Amniotic stem cell (primary cell): ENCODE measurements at places on chromosomes 13 and 19.

- no peak for DNase-seq
These were observed 134.6 kb downstream of the KATNAL1 start for GRCh38 chr13:30172593-30173302.

DNA sequence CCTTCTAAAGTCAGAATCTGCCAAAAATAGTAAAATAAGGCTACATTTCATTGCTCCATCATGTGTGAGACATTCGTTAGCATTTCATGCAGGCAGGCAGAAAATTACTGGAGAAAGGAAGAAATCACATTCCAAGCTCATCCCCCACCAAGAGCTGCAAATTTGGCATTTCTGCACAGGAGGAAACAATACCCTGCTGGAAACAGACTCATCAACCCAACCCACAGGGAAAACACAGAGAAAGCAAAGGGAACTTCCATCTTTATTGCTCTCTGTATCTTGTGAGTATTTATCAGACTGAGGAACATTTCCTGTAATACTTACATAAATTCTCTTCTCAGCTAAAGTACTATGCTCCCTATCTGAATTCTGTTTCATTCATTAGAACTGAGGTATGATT is 95.7 kb downstream of the KCTD12 start:
- DNase-seq = no peak

DNA sequence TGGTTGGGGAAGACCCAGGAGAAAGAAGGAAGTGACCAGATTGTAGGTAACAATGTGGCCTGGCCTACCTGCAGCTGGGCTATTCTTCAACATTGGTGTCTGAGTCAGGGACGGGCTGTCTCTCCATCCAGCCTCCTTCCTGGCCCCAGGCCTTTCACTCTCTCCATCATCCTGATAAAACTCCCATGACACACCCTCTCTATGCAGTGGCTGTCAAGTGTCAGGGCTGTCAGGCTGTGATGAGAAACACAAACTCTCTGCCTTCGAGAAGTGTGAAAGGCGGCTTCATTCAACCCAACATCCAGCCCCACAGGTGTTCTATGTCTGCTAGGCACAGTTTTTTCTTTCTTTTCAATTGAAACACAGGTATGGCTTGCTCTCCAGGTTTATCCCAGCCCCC is 153.3 kb upstream of the VSTM2B start:
- DNase-seq = no peak

DNA sequence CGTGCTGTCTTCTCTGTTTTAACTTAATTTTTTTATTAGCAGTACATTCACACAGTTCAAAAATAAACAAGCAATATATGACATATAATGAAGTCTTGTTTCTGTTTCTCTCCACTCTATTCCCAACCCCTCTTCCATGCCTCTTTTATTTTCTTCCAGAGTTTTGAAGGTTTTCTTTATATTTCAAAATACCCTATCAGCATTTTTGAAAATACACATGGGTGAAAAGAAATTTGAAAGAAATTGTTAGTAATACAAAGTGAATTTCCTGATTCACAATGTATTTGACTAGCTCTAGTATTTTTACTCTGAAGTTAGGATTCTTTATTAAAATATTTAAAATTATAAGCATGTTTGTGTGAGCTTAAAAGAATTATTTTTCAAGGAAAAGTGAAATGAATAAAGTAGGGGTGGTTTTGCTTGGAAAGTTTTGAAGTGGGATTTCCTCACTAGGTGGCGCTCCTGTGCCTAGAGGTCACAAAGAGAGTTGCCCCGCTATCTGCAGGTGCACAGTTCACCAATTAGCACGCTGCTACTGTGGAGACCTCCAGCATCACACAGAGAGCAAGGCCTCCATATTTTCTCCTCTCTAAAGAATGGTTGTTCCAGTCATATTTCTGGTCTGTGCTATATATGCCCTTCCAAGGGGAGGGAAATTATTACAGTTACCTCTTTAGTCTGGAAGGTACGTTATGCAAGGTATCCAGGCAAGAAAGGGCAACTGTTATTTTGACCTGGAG is 37.6 kb downstream of the SOX21 start:
- DNase-seq = peak; percentile 1

GRCh38 chr13:93270769-93271742 is 44.4 kb downstream of the GPC6 start:
- no peak for DNase-seq

GRCh38 chr13:111978546-111978945 is 88.4 kb upstream of the SOX1 start:
- DNase-seq = no peak

- no peak for DNase-seq
These were observed 5.1 kb downstream of the PRTN3 start for GRCh38 chr19:845707-846521.

DNA sequence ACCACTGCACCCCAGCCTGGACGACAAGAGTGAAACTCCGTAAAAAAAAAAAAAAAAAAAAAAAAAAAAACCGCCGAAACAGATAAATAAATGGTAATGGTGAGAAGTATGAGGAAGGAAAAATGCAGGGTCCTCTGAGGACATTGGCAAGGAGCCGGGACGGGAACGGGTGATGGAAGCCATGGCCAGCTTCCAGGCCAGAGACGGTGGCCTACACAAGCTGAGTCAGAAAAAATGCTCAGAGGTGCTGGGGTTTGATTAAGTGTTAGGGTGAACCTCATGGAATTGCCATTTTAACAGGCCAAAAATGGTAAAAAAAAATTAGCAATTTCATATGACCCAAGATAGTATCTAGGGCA is 866 bp upstream of the ZSWIM4 start:
- no peak for DNase-seq

DNA sequence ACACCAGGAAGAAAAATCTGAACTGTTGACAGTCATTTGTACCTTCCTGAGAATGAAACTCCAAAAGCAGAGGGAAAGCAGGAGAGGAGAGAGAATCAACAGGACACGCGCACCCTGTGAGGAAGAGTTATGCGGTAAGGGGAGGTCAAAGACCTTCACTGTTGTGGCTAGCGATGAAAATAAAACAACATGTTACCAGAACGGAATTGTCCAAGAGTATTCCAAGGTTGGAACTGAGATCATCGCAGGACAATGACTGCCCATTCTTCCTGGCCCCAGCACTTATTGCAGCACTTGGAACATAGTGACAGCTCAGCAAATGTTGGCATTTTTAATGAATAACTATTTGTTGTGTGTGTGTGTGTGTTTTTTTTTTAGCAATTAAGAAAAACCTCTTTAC is 176.0 kb upstream of the TSC22D1 start:
- no peak for DNase-seq

DNA sequence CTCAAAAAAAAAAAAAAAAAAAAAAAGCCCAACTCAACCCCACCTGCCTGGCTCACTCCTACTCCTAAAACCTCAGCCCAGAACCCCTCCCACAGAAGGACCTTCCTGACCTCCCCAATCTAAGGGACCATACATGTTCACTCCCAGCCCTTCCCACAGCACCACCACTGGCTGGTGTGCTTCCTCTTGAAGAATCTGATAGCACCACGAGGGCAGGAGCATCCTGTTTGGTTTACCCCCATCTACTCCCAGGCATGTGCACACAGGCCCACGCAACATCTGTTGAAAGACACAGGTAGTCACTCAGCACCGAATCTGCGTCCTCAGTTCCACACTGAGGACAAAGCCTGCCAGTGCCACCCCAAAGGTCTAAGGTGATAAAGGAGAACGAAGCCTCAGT is 8.2 kb downstream of the LATS2 start:
- DNase-seq = no peak

- no peak for DNase-seq
These were observed 49.0 kb downstream of the SIPA1L3 start for GRCh38 chr19:37955986-37956385.

DNA sequence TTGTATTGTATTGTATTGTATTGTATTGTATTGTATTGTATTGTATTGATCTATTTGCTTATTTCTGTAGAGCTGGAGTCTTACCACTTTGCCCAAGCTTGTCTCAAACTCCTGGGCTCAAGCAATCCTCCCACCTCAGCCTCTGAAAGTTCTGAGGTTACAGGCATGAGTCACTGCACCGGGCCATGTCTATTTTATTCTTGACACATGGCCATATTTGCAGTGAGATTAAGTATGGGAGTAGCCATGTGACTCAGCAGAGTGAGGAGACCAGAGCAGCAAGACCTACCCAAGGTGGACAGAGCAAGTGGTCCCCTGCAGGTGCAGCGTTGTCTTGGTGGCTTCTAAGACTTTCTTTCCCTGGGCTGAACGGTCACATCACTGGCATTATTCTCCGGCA is 49.1 kb upstream of the UBAC2 start:
- no peak for DNase-seq

DNA sequence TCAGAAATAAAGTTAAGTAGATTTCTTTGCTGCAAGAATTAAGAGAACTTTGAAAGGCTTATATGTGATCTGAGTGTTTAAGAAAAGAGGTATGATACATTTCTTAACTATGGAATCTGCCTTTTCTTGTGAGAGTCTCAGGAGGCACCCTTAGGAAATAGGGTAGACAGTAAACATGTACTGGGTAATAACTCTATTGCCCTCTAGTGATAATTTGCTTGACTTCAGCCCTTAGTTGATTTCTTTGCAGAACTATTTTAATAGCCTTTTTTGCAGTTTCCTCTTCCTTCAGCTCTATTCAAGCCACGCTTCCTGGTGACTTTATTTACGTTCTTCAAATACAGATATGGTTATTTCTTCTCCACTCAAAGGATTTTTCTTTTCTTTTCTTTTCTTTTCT is 37.0 kb upstream of the CCNA1 start:
- peak; percentile 22 for DNase-seq

- no peak for DNase-seq
These were observed 17.4 kb upstream of the NDUFS7 start for GRCh38 chr19:1366296-1366695.

GRCh38 chr13:113862931-113863523 is 849 bp downstream of the GAS6 start:
- DNase-seq = no peak

GRCh38 chr19:55161571-55162322 is 4.2 kb upstream of the TNNI3 start:
- DNase-seq = no peak

DNA sequence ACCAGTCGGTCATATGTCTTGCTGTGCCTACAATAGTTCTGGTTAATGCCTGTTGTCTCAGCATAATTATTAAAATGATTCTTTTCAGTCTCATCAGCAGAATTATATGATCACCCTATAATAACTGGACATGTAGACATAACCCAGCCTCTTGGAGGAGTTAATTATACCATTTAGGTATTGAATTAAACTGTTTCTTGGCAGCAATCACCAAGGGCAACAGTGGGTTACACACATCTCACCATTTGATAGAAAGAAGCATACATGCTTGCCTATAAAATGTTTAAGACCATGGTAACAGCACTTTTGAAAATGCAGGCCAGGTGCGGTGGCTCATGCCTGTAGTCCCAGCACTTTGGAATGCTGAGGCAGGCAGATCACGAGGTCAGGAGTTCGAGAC is 184.6 kb downstream of the RGCC start:
- DNase-seq = no peak

- DNase-seq = no peak
These were observed 273.4 kb downstream of the GPC6 start for GRCh38 chr13:93499991-93500390.

GRCh38 chr13:110855363-110855762 is 59.5 kb downstream of the ANKRD10 start:
- DNase-seq = no peak

DNA sequence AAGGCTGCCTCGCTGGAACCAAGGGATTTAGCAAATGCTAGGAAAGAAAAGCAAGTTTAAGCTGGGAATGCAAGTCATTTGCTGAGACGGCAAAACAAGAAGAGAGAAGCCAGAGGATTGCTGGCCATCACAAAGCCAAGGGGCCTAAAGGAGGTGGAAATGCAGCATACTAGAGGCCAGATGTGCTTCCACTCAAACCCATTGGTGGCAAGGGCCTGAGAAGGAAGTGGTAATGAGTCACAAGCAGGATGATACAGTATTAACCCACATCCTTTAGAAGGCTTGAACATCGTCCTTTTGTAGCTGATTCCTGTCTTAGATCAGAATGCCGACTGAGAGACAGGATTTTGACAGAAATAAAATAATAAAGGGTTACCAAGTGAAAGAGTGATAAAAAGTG is 68.2 kb downstream of the ITGBL1 start:
- DNase-seq = no peak
